ENCODE measurements at places on chromosomes 2 and 18.

- peak; percentile 83 for DNase-seq
These were observed 199.9 kb downstream of the TGIF1 start for GRCh38 chr18:3649633-3650426.

DNA sequence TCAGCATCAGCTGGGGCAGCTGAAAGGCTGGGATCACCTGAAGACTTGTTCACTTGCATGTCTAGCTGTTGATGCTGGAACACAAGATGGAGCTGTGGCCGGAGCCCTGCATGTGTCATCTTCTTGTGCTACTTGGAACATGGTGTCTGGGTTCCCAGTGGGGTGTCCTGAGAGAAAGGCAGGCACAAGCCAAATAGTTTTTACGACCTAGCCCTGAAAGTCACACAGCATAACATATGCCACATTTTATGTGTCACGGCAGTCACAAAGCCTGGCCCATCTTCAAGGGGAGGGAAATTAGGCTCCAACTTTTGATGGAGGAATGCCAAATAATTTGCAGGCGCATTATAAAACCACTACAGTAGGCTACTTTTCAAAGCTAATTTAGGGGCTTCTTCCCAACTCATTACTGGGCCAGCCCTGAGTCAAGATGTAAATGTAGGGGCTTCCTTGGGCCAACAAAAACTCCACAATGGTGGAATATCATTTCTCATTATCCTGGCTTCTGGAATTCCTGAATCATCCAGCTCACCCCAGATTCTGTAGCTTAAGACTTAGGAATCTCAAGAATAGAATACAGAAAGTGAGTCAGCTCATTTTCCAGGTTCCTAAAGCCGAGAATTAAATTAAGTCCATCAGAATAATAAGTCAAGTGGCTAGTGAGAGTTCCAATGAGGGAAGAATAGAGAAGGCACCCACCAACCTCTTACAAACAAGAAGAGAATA lies 543.0 kb downstream of the TNS1 start:
- DNase-seq = no peak

- DNase-seq = peak; percentile 8
These were observed 160.9 kb downstream of the ZEB2 start for GRCh38 chr2:144358979-144359541.

GRCh38 chr18:34661464-34662087 lies 48.5 kb upstream of the DTNA start:
- DNase-seq = peak; percentile 38

DNA sequence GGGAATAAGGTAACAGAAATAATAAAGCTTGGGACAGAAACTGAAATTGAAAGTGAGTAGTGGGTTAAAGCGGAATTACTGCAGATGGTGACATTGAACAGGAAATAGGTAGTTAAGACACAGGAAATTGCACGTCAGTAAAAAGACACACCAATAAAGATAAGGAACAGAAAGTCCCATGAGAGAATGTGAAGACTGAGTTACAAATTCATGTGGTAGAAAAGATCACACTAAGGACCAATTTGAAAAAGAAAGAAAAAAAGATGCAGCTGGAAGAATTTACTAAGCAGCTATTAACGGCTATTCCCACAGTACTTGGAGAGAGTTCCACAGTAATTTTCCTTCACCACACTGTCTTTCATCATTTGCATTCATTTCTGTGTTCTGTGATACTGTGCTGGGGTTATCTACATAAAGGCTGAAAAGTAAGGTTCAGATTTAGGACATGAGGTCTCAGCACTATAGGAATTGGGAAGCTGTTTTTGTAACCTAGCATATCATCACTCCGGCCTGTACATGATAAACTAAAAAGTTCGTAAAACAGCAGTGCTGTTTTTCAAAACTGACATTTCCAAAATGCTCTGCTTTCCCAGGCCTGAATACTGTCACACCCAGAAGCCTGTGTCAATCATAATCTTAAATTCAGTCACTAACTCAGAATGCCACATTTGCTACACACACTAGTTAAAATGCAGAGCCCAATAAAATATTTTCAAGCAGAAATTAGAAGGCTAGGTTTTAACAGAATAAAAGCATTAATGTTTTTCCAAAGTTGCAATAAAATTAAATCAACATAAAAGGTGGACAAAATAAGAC lies 42.9 kb downstream of the SRBD1 start:
- no peak for DNase-seq

DNA sequence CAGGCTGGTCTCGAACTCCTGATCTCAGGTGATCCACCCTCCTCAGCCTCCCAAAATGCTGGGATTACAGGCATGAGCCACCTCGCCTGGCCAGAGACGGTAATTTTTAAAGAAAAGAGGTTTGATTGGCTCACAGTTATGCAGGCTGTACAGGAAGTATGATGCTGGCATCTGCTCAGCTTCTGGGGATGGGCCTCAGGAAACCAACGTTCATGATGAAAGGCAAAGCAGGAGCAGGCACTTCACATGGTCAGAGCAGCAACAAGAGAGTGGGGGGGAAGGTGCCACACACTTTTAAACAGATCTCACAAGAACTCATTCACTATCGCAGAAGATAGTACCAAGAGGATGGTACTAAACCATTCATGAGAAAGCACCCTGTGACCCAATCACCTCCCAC lies 38.0 kb upstream of the GPD2 start:
- no peak for DNase-seq

DNA sequence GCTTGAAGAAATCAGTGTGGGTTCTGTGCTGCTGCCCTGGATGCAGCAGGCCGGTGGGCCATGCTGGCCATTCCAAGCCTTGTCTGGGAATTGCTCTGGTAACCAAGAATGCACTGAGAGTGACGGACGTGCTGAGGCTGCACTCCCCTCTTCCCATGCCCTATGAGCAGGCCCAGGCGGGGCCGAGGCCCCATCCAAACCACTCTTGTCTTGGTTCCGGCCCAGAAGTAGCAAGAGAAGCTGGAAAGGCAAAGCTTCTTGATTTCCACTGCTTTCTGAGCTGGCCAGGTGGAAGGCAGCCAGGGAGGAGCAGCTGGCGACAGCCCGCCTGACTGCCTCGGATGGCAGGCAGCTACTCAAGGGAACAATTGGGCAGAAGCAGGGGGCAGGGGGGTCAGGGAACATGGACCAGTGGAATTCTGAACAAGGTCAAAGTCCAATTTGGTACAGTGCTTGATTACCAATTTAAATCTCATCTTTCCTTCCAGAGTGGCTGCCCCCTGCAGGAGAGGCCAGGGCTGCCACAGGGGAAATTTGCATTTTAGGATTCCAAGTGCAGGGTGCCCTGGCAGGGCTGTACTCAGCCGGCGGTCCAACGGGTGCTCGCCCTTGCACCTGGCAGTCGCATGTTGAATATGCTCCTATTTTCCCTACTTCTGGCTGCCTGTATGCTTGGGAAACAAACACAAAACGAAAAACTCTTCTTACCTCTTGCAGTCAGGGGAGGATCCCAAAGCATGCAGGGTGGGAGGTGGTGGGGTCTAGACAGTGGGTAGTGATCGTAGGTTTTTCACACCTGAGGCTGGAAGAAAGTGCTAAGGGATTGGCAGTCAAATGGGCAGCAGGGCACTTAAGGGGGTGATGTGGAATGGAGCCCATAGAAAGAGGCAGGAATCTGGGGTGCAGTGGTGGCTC lies 67.3 kb downstream of the LIPG start:
- DNase-seq = no peak

GRCh38 chr2:196601430-196602306 lies 37.8 kb upstream of the CCDC150 start:
- peak; percentile 81 for DNase-seq

GRCh38 chr2:45085487-45085886 lies 76.2 kb upstream of the SIX2 start:
- no peak for DNase-seq

DNA sequence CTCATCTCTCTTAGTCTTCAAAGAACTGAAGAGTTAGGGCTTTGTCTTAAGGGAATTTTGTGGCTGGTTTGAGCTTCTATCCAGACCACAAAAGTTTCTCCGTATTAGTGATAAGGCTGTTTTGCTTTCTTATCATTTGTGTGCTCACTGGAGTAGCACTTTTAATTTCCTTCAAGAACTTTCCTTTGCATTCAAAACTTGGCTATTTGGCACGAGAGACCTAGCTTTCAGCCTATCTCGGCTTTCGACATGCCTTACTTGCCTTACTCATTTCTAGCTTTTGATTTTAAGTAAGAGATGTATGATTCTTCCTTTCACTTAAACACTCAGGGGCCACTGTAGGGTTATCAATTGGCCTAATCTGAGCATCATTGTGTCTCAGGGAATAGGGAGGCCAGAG lies 29.9 kb downstream of the HDHD2 start:
- DNase-seq = no peak

DNA sequence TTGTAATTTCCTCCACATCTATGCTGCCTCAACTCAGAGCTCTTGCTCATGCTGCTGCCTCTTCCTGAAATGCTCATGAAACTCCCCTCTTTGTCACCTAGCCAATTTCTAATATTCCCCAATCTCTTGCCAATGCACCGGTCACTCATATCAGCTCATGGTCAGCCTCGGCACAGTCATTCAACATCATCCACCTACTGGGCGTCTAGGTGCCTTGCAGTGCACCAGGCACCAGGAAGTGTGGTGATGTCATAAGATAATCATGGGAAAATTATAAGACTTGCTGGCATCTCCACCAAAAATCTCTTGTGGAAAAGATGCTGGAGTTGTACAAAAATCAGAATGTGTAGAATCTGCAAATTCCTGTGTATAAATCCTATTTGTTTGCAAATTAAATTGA lies 52.6 kb upstream of the RAB27B start:
- DNase-seq = peak; percentile 64

GRCh38 chr2:99697811-99698568 lies 208.2 kb upstream of the REV1 start:
- DNase-seq = peak; percentile 62

- no peak for DNase-seq
These were observed 73.2 kb upstream of the NETO1 start for GRCh38 chr18:72940986-72941385.

Measured in urothelium cell line (cell line).